ENCODE measurements at places on chromosomes 6 and 20.

DNA sequence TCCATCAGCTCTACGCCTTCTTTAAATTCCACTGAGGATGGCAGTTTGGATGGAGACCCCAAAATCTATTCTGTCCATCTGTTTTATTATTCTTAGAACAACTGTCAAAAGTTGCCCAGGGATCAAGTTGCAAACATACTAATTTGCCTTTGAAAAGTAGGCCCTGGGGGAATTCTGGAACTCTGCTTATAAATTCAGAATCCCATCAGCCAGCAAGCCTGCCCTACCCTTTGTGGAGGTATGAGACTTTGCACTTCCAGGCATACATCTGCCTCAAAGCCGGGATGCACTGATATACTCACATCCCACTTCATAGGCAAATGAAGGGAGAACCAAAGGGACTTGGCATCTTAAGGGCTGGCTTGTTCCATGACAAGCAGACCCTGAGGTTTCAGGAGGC lies 93.6 kb downstream of the INSM1 start:
- no peak for DNase-seq

- DNase-seq: no peak
These were observed 16.7 kb downstream of the HMGCLL1 start for GRCh38 chr6:55562318-55562717.

- DNase-seq: no peak
These were observed 79.6 kb upstream of the SASH1 start for GRCh38 chr6:148263010-148263409.

- peak; percentile 7 for DNase-seq
These were observed 1.1 kb upstream of the TBC1D32 start for GRCh38 chr6:121335087-121336008.

DNA sequence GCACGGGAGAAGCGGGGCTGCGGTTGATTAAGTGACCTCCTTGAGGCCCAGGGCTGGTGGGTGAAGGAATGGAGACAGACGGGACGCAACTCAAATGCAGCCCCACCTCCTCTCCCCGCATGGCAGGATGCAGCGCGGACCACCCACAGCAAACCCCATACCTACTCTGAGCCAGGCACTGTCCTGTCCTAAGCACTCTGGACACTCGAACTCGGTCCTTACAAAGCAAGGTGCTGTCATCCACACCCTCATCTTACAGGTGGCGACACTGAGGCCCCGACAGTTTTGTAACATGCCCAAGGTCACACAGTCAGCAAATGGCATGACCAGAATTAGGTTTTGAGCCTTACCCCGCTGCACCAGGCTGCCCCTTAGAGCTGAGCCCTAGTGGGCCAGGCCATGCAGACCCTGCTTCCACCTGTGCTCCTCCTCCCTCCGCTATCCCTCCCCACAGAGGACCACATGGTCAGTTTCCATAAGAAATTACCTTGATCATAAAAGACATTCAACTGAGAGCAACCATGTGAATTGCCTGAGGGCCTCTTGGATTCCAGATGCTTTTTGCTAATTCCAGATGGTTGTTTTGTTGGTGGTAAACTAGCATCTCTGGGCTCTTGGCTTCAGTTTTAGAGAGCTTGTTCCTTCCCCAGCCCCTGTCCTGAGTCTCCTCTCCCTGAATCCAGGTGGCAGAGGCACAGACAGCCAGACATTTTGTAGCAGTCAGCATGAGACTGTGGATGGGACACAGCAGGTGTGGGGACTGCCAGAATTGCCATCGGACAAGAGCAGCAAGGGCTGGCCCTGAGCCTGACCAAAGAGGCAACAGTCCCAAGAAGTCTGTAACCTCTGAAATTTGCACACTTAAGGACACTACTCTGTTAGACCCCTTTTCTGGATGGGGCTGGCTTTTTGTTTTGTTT lies 171.9 kb upstream of the PMEPA1 start:
- no peak for DNase-seq

DNA sequence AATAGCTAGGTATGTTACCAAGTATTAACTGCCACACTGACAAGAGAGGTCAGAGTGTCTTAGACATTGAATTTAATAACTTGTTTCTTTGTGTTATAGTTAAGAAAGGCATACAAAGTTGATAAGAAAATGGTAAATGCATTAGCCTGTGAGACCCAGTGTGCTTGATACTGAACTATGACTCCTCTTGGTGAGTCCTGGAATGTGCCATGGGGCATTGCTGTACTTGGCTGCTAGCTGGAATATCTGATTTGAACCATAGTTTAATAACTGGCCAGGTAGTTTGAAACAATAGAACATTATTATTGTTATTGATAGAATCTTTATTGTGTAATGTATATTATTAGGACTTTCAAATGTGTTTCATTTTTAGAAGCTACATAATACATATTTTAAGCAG lies 70.0 kb downstream of the ZFAND3 start:
- DNase-seq: no peak

GRCh38 chr6:53523511-53524454 lies 21.1 kb downstream of the GCLC start:
- no peak for DNase-seq

GRCh38 chr6:88749849-88750248 lies 213.6 kb downstream of the RNGTT start:
- DNase-seq: no peak

GRCh38 chr6:64266351-64266821 lies 630.8 kb downstream of the PHF3 start:
- peak; percentile 18 for DNase-seq

DNA sequence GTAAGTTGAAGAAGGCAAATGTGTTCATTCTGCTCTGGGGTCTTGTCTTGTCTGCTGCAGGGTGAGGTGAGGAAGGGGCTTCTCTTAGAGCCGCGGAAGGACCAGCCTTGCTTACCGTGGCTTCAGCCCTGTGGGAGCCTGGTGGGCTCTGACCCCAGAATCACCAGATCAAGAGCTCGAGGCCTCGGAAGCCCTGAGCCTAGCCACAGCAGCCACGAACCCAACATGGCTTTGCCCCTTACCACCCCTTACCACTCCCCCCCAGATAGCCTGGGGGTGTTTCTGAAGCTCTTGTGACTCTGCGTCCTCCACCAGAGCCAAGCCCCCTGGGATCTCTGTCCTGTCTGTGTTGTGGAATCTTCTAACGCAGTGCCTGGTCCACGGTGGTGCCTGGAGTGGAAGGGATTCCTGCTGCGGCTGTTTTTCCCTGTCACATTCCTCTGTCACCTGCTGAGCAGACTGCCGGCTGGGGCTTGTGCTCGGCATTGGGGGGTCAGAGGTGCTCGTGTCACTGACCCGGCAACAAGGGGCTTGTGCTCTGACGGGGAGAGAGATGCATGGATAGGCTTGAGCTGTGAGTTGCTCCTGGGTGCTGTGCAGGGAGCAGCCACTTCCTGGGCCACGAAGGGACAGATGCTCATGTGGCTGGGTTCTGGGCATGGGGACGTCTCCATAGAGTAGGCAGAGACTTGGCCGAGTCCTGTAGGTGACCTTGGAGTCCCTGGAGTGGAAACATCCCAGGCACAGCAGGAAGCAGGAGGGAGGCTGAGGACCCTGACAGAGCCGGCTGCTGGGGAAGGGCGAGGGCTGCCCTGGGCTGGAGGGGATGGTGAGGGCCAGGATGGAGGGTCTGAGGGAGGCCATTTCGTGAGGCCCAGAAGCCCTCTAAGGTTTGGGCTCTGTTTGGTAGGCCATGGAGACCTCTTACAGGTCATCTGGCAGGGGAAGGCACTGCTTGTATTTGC lies 316.0 kb downstream of the QKI start:
- no peak for DNase-seq

- peak; percentile 81 for DNase-seq
These were observed 11.5 kb downstream of the ITPR3 start for GRCh38 chr6:33632558-33633039.

GRCh38 chr6:14743474-14744211 lies 502.2 kb upstream of the JARID2 start:
- DNase-seq: no peak

GRCh38 chr6:149983145-149983544 lies 19.4 kb downstream of the ULBP1 start:
- no peak for DNase-seq

DNA sequence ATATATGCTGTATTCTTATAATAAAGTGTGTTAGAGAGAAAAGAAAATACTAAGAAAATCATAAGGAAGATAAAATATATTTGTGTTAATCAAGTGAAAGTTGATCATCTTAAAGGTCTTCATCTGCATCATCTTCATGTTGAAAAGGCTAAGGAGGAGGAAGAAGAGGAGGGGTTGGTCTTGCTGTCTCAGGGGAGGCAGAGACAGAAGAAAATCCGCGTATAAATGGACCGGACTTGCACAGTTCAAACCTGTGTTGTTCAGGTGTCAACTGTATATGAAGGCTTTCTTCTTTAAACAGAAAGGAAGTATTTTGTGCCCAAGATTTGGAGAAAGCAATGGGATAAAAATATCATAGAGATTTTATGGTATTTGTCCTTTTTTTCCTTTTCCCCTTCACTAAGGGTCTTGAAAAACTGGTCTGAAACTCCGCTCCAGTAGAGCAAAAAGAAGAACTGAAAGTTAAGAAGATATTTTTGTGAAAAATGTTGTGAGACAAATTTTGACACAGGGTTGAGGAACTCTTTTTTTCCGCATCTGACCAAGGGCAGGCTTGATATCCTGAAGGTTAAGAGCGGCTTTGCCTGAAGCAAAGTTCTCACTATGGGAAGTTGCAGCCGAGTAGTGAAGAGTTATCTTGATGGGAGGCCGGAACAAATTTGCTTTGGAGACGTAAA lies 350.7 kb downstream of the LAMA2 start:
- DNase-seq: no peak

GRCh38 chr6:101445527-101445926 lies 52.0 kb downstream of the GRIK2 start:
- no peak for DNase-seq

DNA sequence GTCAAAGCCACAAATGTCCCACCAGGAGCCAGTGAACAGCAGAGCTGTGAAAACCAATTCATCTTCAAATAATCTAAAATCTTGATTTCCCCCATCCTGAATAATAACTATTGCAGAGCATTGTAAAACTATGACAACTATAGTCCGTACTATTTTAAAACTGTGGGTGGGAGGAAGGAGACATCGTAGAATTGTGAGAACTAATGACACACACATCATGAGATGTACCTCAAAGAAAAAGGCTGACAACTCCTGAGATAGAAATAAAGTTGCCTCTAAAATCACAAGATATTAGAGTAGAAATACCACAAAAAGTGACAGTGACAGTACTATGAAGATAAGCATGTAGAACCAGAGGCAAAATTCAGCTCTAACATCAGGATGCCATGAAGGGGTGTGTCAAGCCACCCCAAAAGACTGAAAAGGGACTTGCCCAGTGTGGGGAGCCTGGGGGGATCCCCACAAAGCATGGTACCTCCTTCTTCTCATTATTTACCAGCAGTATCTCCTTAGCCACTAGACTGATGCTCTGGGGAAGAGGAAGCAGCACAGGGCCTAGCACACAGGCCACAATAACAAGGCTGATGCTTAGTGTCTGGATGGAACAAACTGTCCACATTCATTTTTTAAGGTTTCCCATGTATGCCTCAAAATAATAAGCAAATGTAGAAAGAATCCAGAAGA lies 13.4 kb downstream of the NAPB start:
- peak; percentile 48 for DNase-seq

DNA sequence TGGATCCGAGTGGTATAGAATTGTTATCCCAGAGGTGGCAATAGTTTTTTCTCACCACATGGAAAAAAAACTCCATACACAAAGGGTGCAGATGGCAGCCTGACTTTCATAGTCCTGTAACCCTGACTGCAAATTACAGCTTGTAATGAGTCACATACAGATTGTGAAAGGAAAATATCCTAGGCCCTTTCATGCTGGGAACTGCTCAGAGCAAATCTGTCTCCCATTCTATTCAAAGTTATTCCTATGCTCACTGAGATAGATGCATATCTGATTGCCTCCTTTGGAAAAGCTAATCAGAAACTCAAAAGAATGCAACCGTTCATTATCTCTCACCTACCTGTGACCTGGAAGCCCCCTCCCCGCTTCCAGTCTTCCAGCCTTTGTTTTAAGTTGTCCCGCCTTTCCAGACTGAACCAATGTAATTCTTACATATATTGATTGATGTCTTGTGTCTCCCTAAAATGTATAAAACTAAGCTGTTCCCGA lies 108.7 kb upstream of the MAP3K4 start:
- no peak for DNase-seq

DNA sequence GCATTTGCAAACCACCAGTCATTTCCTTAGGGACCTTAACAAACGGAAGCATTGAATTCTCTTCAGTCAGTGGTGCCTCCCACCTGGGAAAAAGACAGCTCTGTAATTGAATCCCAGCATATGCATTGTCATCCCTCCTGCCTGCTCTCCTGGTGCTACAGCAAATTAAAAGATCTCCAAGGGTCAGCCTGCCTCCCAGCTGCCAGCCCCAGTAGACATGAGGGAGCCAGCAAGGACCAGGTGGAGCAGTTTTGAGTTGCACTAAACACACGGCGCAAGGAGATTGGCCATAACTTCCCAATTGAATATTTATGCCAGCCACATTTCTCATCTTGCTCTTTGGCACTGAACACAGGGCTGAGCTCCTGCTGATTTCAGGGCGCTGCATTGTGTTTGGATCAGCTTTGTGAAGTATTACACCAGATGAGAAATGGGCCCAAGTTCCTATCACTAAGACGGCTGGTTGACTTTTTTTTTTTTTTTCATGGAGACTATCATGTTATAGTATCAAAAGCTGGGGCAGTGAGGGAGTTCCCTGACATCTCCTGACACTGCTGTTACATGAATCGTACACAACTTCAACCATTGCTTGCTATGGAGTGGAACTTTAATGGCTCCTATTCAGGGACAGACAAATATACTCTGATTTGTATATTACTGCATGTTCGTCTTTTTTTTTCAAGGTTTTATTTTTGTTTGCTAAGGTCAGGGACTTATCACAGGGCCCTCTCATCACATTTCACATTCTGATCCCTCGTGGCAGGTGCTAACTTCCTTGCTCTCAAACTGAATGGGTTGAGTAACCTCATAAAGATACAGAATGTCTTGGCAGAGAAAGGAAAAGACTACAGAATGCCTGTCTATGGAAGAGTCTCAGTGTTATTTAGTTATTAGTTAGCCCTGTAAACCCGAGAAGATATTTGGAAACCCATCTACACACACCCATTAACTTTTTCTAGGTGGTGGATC lies 191.1 kb downstream of the EYA4 start:
- DNase-seq: no peak

DNA sequence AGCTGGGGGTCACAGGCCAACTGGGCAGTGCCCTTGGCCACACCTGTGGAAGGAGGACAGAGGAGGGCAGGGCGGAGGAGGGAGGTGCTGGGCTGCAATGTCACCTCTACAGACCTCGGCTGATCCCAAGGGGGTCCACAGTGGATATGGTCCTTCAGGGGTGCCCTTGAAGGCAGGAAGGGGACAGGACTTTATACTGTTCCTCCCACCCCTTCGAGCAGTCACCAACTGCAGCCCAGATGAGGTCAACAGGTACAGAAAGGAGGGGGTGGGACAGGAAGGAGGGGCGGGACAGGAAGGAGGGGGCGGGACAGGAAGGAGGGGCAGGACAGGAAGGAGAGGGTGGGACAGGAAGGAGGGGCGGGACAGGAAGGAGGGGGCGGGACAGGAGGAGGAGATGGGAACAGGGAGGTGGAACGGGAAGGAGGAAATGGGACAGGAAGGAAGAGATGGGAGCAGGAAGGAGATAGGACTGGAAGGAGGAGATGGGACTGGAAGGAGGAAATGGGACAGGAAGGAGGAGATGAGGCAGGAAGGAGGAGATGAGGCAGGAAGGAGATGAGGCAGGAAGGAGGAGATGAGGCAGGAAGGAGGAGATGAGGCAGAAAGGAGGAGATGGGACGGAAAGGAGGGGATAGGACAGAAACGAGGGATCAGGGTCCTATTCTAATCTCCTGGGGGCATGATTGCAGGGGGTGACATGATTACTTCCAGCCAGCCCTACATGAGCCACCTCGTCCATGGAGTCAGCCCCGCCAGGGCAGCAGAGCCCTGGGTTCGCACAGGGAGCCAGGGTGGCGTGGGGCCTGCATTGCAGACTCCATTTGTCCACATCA lies 19.4 kb upstream of the MRGBP start:
- peak; percentile 86 for DNase-seq

- DNase-seq: no peak
These were observed 52.9 kb upstream of the PLCB4 start for GRCh38 chr20:9015984-9016324.

All from GM20000 (cell line).